ENCODE measurements at places on chromosomes 3 and 15. TPM values are rescaled to one million over a fixed set of nuclear protein-coding genes. Genes with fewer than 3 reads are reported as not detected.

Gene CEP152
- total RNA-seq: 23.5 TPM

DNA sequence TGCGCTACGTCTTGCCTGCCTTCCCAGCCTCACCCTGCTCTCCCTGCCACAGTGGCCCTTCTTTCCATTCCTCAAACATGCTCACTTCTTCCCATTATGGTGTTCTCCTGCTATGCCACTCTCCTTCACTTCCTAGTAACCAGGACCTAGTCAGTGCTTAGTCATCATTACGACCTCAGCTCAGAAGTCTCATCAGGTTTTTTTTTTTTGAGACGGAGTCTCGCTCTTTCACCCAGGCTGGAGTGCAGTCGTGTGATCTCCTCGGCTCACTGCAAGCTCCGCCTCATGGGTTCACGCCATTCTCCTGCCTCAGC lies 149.5 kb downstream of the GREM1 start:
- no peak for DNase-seq

Gene PCSK6
- total RNA-seq: 2.2 TPM

DNA sequence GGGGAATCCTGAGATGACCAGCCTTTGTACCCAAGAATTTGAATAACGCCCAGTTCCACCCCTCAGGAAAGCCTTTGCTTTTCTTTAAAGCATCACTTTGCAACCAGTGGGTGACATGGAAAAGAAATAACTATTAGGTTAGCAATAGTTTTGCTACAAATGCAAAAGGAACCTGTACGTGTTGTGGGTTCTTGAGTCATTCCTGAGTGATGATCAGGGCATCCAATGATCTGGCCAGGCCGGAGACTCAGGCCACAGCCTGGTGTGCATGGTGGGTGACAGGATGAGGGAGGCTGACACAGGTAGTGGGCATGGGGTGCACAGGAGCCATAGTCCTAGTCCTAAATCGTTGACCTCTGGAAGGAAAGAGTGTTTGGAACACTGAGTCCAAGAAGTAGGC lies 321.4 kb upstream of the IL12A start:
- no peak for DNase-seq

DNA sequence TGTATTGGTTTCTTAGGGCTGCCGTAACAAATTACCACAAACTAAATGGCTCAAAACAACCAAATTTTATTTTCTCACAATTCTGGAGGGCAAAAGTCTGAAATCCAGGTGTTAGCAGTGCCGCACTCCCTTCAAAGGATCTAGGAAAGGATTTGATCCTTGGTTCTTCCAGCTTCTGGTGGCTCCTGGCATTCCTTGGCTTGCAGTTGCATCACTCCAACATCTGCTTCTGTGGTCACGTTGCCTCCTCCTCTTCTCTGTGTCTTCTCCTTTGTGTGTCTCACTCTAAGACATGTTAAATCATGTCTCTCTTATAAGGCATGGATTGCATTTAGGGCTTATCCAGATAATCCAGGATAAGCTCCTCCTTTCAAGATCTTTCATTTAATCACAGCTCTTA lies 262.2 kb downstream of the MEX3B start:
- no peak for DNase-seq

- DNase-seq: no peak
Measured at GRCh38 chr3:151135541-151136337, 50.3 kb downstream of the MED12L start.

Gene RPL29
- total RNA-seq: 1,431 TPM

DNA sequence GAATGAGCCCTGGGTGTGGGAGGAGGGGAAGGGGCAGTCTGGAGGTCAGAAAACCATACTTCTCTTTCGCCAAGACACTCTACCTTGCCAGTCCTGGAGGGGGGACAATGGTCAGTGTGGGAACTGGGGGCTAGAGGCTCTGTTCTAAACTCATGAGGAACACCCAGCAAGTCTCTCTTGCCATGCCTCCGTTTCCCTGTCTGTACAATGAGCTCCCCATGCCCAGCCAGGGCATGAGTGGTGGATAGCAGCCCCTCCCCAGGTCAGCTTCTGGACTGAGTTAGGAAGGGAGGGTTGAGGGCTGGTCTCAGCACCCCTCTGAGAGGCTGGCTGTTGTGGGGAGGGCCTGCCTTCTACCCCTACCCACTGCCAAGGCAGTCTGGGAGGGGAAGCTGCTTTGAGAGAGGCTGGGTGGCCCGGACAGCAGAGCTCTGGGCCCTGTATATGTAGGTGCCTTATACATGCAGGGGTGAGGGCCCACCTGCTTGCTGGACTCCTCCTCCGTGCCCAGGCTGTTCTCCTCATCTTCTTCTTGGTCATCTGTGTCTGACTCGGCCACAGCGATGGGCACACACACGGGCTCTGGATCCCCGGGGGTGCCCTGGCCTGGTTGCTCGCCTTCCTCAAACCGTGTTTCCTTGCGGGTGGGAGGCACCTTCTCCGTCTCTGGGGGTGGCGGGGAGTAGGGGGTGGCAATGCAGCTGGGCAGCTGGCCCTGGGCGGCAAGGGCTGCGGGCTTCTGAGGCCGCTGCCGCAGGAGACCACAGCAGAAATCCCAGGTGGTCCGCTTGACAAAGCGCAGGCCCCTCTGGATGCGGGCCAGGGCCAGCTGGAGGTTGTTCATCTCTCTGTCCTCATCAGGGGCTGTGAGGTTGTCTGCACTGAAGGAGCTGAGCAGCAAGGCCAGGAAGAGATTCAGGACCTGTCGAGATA lies 68.8 kb downstream of the SCN5A start:
- no peak for DNase-seq

Gene TLR9
- total RNA-seq: not detected

DNA sequence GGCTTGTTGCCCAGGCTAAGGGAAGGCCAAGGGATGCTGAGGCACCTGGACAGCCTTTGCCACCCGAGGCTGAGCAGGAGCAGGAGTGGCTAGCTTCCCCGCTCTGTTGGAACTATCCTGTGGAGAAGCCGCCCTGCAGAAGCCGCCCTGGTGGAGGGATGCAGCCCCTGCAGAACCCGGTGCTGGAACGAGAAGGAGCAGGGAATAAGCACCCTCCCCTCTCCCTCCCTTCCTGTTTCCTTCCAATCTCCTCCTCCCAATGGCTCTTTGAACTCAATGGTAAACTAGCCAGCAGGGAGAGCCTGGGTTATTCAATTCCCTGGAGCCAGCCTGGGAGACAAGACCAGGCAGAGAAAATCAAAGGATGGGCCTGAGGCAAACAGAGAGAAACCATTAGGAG lies 11.8 kb upstream of the HRG start:
- peak; percentile 48 for DNase-seq

DNA sequence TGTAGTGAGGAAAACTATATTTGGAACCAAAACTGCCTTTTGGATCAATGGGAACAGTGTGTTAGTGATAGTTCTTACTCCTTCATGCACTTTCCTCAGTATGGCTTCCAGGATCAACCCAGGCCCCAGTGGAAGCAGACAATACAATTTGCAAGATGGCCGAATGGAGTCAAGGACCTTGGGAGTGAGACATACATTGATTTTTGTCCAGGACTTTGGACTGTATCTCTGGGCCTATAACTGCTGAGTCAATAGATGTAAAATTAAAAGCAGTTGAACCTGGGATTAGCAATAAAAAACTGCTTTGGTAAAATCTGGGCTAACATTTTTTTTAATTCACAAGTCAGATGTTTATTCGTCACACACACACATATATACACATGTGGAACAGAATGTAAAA lies 1.8 kb downstream of the ARRDC4 start:
- no peak for DNase-seq

DNA sequence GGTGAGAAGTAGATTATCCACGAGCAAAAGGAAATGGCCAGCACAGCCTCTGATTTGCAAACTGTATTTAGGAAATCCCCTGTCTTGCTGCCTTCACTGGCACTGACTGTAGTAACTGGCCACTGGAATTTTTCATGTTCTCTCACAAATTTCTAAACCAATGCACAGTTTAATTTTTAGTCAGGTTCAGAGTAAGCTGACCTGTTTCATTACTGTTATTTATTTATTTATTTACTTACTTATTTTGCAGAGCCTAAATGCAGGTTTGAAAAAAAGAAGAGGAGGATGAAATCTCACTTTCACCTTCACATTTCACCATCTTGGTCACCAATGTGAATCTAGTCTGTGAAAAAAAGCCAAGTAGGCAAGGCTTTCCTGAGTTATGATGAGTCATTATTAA lies 291.0 kb downstream of the PLOD2 start:
- no peak for DNase-seq

Gene BCHE
- 15.2 TPM for total RNA-seq

- peak; percentile 29 for DNase-seq
Measured at GRCh38 chr3:114660124-114660523, 366.3 kb downstream of the TIGIT start.

DNA sequence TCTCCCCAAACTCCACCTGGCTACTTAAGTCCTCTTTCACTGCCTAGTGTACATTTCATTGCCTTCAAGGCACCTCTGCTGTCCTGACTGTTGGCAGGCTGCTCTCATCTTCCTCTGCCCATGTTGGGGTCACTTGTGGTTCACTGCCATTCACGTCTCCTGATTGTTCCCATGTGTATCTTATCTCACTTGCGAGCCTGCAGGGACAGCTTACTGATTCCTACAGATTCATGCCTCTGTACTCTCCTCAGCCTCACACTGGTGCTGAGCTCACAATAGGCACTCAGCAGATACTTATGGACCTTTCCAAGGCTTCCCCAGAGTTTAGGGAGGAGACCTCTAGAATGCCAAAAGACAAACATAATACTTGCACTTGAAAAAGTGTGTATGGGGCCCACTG lies 28.8 kb upstream of the ANP32A start:
- no peak for DNase-seq

GRCh38 chr3:132522353-132522752 lies 74.7 kb upstream of the ACKR4 start:
- no peak for DNase-seq

Gene DNAJC19
- 61.5 TPM for total RNA-seq

GRCh38 chr3:115251509-115251908 lies 104.4 kb upstream of the ZBTB20 start:
- DNase-seq: no peak

GRCh38 chr3:48410205-48411040 lies 19.5 kb downstream of the PLXNB1 start:
- no peak for DNase-seq

DNA sequence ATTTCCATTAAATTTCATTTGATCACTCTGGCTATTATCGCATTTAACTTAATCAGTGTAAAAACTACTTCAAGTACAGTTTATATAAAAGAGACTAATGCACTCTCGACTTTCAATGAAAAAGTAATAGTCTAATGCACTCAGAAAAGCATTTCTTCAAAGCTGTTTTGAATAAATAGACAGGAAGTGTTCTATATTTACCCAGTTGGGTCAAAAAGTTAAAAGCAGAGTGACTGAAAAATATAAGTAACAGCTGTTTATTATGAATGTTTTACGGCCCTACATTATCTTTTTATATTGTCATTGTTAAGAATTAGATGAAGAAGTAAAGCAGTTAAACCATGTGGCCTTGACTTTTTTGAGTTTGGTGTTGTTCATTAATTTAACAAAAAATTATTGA lies 391.8 kb downstream of the ZPLD1 start:
- no peak for DNase-seq

Gene ARHGAP11A
- total RNA-seq: 51.1 TPM

GRCh38 chr3:43768381-43768973 lies 77.7 kb downstream of the ABHD5 start:
- DNase-seq: no peak

Gene LRRC34
- total RNA-seq: 54.8 TPM

Gene ZCWPW2
- 0.60 TPM for total RNA-seq

Gene ZDHHC23
- total RNA-seq: 2.4 TPM

DNA sequence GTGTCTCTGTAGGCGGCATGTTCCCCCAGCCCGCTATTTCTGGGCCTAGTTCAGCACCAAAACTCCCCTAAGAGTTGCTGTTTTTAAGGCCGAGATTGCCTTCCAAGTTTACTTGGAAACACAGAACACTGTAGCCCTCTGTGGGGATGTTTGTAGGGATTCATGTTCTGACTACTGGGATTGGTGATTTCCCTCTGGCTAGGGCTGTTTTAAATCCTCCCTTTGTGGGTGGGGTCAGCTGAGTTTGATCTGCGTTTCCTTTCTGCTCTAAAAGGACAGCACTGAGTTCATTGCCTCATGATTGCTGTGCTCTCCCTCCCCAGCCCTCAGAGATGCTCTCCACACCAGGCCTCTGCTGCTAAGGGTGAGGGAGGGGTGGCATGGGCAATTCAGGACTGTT lies 640.6 kb upstream of the DPPA4 start:
- no peak for DNase-seq

DNA sequence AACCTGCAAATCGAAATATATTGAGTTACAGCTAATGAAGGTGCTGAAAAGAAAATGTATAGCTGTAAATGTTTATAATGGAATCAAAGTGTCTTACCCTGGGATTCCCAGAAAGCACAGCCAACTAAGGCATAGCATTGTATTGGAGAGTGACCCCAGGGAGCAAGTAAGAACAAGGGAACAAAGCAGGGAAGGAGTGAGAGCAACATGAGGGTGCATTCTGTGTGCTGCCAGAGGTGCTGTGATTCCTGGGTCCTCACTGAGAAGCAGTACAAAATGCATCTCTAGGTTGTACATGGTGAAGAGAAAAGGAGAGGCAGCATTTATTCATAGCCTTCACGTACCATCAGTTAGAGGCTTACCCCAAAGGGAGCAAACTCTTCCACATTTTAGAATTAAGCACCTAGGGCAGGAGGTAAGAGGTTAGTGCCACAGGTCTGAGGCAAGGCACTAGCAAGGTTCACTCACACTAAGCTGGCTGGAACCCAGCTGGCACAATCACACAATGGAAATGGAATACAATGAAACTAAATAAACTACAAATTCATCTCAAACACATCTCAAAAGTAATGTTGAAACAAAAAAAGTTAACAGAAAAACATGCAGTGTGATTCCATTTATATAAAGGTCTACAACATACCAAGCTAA lies 151.5 kb upstream of the C2CD4B start:
- DNase-seq: peak; percentile 57

DNA sequence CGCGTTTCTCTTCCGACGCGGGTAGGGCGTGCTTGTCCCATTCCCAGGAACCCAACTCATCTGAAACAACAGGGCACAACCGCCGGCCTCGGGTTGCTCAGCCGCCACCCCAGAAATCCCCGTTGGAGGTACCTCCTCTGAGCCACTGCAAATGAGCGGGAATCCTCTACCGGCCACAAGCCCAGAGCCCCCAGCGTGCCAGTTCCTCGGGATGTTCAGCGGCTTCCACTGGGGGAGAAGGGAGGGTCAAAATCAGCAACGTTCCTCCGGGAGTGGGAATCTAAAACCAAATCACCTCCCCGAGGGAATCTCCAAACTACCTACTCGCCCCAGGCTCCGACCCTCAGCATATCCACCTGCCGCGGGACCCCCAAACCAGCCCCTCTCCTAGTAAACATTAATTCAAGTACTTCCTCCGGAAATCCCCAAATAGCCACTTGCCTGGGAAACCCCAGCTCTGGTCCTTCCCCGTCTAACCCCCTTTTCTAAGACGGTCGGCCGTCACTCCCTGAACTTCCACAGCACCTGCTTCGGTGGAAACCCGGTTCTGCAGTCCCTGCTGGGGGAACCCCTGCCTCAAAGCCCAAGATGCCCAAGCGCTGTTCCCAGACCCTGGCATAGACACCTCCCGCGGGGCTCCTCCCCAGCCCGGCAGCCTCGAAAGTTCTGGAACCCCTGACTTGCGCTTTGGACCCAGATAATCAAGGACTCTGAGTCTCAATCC lies 887 bp downstream of the OXTR start:
- no peak for DNase-seq
